Dermis microvascular lymphatic vessel endothelial cell (primary cell): ENCODE measurements at places on chromosomes 16 and 17.

DNA sequence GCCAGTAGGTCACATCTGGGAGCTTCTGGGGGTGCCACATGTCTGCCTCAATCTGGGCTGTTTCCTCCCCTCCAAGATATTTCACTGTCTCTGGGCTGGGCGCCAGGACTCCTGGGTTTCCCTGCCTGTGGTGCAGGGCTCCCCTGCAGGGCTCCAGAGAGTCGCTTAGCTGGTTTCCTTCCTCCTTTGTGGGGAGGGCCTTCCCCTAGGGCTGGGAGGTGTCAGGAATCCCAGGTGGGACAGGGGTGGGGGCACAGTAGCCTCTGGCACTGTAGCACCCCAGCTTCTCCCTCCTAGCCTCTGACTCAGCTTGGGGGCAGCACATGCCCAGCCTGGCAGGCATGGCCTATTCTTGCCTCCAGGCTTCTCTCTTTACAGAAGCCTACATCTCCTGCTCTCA is 2.6 kb downstream of the RARA start:
- DNase-seq = no peak

DNA sequence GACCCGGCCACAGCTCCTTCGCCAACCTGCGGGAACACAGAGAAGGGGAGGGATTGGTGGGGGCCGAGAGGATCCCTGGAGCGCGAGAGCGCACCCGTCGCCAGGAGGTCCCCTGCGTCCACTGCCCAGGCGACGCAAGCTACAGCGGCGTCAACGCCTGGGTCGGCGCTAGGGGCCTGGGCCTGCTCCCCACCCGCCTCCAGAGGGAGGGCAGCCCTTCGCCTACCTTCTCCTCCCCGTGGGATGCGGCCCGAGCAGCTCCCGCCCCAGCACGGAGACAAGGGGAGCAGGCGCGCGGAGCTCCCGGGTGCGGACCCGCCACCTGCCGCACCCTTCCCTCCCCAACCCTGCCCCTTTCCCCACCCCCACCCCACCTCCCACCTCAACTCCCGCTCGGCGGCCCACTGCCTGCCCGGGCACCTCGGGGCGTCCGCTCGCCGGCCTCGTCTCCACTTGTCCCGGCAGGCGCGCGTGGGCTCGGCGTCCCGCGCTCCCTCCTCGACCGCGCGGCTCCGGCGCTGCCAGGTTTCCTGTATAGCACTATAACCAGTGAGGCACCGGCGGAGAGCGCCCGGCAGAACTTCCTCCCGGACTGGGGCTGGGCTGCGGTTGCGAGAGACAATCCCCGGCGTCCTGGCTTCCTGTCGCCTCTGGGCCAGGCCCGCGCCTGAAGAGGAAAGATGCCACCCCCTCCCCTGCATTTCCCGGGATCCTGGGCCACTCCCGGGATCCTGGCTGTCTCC is 119.1 kb upstream of the SMURF2 start:
- DNase-seq = peak; percentile 49

DNA sequence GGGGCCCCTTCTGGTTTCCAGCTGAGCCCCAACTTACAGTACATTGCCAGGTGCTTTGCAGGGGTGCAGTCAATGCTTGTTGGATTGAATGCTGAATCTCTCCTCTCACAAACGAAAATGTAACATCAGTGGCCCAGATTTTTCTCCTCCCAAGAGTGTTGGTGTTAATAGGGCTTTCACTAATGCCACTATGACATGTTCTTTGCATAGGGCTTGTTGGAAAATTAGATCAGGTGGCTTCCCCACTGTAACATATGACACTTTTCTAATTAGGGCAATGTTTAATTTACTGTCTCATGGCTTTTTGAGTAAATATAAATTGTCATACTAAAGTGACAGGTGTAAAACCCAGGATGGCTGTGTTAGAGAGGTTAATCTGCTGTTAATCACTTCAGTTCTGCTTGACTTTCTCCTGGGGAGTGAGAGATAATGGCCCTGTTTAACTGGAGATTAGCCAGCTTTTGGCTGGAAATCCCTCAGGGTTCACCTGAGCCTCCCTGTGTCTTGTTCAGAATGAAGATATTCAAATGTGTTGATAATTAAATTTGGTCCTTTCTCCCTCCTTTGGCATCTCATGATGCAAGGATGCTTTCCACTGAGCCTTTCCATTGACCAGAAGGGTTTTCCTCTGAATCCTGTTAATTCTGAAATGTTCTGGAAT is 502.3 kb downstream of the RBFOX1 start:
- DNase-seq = no peak

GRCh38 chr17:73022694-73023093 is 69.8 kb downstream of the SLC39A11 start:
- no peak for DNase-seq

DNA sequence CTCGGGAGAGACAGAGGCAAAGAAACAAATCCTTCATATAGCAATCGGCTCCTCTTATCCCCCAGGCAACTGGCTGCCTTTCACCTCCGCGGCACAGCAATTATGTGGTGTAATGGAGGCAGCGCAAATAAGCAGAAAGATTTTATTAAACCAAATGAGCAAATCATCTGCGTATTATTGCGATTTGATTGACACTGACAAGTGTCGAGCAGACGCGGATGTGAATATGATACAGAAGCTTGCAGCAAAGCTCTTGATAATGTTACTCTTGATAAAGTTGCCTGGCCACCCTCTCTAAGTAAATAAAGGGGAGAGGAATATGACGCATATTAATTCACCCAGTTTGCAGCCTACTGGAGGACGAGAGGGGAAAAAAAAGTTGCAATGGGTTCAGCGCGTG is 26.5 kb upstream of the AKTIP start:
- DNase-seq = no peak

DNA sequence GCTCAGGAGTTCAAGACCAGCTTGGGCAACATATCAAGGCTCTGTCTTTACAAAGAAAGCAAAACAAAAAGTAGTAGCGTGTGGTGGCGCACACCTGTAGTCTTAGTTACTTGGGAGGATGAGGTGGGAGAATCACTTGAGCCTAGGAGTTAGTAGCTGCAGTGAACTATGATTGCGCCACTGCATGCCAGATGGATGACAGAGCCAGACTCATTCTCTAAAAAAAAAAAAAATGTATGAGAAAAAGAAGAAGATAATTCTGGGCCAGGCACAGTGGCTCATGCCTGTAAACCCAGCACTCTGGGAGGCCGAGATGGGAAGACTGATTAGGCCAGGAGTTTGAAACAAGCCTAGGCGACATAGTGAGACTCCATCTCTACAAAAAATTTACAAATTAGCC is 28.5 kb downstream of the STAT5B start:
- no peak for DNase-seq

DNA sequence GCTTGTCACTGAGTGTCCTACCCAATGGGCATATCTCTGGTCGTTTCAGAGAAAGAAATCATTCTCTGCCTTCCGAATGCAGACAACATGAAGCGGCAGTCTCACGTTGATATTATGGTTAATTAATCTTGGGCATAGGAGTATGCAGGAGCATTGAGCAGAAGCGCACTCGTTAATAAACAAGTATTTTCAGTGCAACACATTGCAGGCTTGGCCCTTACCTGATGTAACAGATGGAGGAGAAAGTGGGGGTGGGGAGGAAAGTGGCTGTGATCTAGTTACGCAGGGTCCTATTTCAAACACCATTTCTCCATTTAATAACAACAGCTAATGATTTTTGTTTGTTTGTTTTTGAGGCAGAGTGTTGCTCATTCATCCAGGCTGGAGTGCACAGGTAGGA is 414.0 kb upstream of the RBFOX1 start:
- DNase-seq = no peak

- DNase-seq = no peak
Measured at GRCh38 chr17:40870136-40870535, 3.1 kb upstream of the KRT12 start.

DNA sequence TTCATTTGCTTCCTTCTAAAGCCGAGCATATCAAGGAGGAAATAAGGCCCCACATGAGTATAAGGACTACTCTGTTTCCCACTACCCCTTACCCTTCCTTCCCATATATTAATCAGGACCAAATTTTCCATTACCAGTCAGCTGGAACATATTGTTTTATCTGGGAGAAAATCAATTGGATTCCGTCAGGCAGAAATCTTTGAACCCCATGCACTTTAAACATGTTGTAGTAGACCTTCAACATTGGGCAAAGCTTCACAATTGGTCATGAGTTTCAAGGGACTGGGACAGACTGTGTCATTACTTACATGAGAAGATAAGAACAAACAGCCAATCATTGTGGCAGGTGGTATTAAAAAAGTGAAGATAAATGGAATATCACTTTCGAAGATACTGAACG is 70.3 kb downstream of the ABCA8 start:
- DNase-seq = no peak

DNA sequence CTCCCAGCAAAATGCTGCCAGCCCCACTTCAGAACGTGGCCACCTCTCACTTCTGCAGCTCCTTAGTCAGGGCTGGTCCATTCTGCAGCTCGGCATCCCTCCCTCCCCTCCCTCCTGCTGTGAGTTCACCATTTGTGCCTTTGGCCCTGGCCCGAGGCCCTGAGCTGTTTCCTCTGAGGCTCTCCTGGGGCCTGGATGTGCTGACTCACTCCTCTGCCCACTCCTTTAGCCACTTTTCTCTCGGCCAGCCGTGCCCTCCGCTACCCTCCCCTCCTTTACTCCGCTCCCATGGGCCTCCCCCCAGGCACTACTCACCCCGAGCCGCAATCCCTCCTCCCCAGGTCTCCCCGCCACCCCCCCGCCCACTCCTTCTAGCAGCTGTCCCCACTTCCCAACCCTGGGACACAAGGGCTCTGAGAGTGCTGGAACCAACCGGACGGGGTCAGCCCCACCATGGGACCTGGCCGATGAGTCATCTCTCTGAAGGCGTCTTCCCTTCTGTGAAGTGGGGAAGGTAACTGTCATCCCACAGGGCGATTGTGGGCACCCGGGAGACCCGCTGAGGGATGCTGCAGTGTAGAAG is 11.5 kb downstream of the KCNG4 start:
- DNase-seq = no peak

GRCh38 chr16:13503960-13504635 is 415.9 kb upstream of the ERCC4 start:
- DNase-seq = no peak

GRCh38 chr17:41308251-41308917 is 725 bp downstream of the KRTAP16-1 start:
- no peak for DNase-seq

DNA sequence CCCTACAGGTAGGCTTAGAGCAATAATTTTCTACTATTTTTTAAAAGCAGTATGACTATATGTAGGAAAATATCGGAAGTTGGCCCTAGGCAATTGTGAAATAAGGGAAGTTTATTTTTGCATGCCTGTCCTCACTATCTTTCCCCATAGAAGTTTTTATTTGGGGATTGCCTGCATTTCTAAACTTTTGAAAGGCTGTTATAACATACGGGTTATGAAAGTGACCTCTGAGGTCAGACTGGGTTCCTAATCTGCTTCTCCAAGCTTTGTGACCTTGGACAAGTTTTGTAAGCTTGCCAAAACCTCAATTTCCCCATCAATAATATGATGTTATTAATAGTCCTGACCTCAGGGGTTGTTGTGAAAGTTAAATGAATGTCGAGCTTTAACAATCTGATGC is 67.1 kb downstream of the ARHGAP44 start:
- peak; percentile 9 for DNase-seq

- no peak for DNase-seq
Measured at GRCh38 chr16:66480265-66481080, 53.4 kb downstream of the BEAN1 start.

DNA sequence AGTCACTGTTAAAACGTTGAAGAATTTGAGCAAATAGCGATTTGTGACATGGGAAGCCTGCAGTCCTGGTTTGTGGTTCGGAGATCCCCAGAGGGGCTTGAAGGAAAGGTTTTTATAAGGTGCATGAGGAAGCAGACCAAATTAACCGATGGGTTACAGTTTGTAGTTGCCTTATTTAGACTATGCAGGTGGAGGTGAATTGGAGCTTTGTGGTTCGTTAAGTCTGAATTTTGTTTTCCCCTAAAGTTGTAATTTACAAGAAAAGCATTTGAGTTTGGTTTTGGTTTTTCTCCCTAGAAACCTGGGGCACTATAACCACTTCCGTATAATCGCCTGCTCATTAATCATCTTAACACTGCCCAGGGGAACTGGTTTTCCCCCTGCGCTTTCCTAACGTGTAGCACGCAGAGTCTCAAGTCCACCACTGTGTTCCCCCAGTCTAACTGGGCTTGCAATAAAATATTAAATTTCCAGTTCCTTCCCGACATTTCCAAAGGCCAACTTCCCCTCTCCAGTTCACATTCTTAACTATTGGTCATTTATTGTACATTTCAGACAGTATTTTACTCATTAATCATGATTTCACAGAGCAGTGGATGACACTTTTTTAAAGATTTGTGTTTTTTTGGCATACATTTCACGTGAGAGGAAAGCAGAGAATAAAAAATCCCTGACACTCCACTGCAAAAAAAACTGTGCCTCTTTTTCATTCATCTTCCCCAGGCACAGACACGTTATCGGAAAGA is 932 bp downstream of the ZNF267 start:
- peak; percentile 73 for DNase-seq
